ENCODE measurements at places on chromosomes 1 and 21.
A peak's percentile ranks its signal among the peaks of the same experiment; 100 is the strongest.

- DNase-seq, result no peak
Observed at GRCh38 chr1:164477343-164477742, 81.6 kb upstream of the PBX1 start.

DNA sequence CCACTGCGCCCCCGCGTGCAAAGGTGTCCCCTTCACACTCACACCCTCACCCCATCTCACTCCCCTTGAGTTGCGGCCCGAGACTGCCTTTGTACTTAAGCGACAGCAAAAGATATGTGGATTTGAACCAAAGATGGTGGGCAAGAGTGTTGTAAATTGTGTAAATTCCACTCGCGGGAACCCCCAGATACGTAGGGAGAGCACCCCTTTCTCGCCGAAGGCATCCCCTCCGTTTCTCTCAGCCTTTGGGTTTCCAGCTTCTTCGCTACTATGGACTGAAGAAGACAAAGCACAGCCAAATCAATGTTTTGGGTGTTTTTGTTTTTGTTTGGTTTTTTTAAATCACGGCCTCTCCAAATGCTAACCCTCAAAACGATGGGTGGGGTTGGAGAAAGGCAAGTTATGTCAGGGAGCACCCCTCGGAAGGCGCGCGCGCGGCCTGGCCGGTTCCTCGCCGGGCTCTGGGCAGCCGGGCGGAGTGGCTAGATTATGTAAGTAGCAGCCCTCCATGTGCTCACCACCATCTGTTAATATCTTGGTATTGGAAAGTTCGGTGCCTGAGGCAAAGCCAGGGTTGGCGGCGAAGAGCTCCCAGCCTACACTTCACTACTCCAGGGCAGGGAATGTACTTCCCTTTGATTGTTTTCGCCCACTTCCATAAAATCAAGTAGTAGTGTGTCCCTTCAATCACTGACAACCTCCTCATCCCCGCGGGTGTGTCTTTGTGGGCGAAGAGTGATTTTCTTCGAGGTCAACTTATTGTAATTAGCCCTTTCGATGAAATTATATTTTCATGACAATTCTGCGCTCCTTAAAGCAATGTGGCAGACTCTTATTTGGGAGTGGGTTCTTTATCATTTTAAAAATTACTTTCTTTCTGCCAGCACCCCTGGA, 4.0 kb upstream of the PROX1 start:
- DNase-seq, result no peak

DNA sequence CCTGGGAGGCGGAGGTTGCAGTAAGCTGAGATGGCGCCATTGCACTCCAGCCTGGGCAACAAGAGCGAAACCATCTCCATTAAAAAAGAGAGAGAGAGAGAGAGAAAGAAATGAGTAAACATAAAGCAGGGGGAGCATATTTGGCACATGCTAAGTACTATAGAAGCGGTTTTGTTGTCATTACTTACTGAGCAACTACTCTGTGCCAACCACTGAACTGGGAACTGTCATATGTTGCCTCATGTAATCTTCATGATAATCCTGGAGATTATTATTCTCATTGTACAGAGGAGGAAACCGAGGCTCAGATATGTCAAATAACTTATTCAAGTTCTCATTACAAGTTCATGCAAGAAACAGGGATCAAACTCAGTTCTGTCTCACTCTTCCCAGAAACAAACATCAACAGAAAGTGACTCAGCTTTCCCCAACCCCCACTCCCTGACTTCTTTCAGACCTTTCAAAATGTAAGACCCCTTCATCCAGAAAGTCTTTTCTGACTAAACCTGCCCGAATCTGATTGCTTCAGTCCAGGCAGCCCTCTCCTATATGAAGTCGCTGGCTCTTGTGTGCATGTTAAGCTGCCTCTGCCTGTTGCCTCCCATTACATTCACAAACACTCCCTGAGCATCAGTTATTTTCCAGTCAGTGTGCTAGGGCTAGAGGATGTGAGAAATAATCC, 23.5 kb downstream of the LAMB3 start:
- no peak for DNase-seq

GRCh38 chr1:74733604-74734484, 892 bp downstream of the TYW3 start:
- DNase-seq, result peak; percentile 14

GRCh38 chr1:90220496-90220895, 225.6 kb downstream of the ZNF326 start:
- no peak for DNase-seq

DNA sequence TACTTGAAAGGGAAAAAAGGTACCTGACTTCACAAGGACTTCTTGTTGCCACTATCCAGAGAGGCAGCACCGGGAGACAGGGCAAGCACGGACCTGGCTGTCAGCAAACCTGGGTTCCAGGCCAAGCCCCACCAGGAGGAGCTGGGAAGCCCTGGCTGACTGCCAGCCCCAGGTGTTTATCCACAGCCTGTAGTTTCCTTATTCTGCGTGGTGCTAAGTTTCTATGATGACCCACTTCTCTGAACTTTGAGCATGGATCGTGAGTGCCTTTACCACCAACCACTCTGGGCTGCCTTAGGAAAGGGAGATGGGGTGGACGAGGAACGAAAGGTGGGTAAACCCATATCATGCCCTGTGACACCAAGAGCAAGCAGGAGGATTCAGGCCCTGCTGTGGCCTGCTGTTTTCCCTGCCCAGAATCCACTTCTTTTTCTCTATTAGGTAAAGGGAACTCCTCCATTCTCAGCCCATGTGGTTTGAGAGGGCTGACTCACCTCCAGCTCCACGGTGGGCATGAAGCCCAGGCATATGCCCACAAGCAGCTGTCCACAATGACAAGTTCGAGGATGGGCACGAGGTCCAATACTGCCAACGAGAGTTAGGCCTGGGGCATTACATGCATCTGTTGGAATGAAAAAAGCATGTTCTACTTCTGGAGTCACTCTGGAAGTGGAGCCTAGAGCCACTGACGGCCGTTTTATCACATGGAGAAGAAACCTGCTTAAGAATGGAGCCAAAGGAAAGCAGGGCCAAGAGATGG, 20.3 kb downstream of the TSPAN2 start:
- no peak for DNase-seq

DNA sequence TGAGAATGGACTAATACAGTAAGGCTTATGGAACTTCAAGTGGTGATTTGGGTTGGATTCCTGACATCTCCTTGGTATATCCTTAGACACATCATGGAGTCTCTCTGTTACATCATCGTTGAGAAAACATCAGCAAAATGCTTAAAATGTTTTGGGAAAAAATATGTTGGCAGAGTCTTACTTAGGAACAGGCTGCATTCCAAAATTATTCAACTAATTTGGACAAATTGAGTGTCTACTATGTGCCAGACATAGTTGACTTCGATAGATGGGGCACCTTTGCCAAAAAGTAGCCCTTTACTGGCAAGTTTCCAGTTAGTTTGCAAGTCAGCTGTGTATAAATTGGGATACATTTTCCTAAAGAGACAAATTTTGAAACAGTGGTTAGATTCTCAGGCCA, 253.4 kb upstream of the ST6GALNAC5 start:
- no peak for DNase-seq

- DNase-seq, result no peak
Observed at GRCh38 chr1:152457561-152457960, 43.5 kb upstream of the CRNN start.

- DNase-seq, result no peak
Observed at GRCh38 chr1:238489006-238489405, 598.3 kb upstream of the ZP4 start.

DNA sequence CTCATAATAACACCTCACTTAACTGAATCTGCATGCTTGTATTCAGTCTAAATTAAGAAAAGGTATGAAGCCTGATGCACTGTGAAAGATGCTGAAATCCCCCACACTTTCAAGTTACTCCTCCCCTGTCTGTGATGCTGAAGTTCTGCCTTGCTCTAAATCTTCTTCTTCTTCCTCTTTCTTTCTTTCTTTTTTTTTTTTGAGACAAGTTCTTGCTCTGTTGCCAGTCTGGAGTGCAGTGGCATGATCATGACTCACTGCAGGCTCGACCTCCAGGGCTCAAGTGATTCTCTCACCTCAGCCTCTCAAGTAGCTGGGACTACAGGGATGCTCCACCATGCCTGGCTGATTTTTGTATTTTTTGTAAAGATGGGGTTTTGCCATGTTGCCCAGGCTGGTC, 231.0 kb upstream of the B3GALT2 start:
- no peak for DNase-seq

DNA sequence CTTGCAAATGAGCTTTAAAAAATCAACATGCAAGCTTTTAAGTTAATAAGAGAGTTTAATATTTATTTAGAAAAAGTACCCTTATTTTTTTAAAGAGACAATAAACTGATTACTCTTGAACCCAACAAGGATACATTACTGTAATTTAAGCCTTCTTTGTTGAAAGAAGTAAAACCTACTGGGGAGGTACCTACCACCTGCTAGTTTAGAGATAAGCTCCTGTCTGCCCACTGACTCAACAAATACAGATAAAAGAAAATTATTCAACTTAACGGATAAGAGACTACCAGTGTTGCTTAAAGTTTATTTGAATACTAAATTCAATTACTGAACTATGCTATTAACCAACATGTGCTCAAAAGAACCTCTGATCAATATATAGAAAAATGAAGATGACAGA, 23.1 kb downstream of the USP24 start:
- no peak for DNase-seq

GRCh38 chr21:31952828-31953227, 80.0 kb downstream of the HUNK start:
- DNase-seq, result no peak

GRCh38 chr1:19257178-19257914, 5.7 kb downstream of the MRTO4 start:
- no peak for DNase-seq

All from activated T-cell treated with anti-CD3 and anti-CD28 coated beads for 4 hours (primary cell).